Activated T-cell treated with anti-CD3 and anti-CD28 coated beads for 1 hour (primary cell): ENCODE measurements at places on chromosomes 4 and X.

DNA sequence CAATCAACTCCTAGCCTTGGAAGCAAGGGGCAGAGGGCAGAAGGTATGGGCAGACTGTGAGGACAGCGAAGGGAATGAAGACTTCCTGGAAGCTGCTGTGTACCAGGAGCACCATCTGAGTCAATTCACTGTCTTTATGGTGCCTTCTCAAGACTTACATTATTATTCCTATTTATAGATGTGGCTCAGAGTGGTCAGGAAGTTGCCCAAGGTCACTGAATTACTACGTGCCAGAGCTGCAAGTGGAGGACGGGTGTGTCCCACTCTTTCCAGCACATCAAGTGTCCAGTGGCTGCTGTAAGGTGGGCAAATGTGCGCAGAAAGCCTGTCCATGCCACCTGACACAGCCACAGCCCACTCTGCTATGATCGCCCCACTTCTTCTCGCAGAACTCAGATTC, 32.0 kb downstream of the SMPX start:
- DNase-seq, result no peak

DNA sequence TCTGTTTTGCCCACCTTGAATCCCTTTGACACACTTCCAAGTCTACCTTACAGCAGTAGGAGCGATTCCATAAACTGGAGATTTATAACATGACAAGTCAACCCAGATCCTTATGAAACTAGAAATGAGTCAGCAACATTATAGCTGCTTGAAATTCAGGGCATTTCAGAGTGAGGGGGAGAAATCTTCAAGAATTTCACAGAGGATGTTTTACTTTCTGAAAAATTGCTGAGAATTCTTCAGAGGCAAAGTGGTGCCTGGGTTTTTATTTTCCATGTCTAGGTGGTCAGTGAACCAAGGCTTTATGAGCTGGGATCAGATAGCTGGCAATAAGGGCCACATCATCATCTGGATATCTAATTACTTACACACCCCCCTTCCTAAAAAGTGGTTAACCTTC, 119.8 kb downstream of the PPARGC1A start:
- DNase-seq, result no peak

DNA sequence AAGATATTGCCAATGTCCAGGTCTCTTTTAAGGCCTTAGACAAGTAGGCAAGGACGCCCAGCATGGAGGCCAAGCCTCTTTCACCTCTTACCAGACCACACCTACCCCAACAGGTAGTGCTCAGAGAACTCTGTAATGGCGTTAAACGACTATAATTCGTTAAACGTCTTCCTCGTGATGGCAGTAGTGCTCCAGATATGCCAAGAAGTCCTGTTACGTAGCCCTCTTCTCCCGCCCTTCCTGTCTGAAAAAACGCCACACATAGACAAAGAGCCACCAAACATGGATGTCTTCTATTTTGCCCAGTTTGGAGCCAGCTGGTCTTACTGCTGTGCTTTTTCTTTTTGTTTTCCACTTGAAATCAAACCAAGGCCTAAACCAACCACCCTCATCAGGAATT, 190.7 kb downstream of the OR13H1 start:
- DNase-seq, result no peak

DNA sequence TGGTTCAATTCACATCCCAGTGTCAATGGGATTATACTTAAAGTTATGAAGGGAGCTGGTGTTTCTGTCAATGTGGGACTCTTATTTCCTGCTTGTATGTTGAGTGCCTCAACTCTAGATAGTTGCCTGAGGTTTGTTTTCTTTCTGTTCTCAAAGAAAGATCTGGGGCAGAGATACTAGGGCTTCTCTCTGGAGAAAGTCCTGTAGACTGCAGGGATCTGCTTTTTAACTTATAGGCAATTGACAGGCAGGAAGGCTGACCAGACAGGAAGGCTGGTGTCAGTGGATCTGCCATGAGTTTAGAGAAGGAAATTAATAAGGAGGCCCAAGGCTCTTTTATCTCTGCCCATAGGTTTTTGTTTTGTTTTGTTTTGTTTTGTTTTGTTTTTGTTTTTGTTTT, 64.0 kb upstream of the PRKX start:
- DNase-seq, result no peak

- DNase-seq, result peak; percentile 24
Measured at GRCh38 chrX:65581661-65582339, 47.2 kb upstream of the LAS1L start.

DNA sequence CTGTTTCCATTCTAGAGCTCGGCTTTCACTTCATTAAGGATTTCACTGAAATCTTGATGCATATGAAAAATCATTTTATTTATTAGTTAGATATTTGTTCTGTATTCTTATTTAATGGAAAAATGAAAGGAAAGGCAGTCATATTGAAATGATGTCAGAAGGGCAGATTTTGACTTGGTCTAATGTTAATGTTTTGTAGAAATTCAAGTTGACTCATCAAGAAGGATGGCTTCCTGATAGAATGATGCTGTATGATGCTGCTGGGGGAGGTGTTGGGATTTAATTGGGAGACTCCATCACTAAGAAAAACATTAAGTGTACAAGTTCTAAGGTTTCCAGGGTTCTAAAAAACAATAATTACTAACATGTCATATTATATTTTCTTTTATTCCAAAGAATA, 204.8 kb downstream of the PDGFC start:
- DNase-seq, result no peak

DNA sequence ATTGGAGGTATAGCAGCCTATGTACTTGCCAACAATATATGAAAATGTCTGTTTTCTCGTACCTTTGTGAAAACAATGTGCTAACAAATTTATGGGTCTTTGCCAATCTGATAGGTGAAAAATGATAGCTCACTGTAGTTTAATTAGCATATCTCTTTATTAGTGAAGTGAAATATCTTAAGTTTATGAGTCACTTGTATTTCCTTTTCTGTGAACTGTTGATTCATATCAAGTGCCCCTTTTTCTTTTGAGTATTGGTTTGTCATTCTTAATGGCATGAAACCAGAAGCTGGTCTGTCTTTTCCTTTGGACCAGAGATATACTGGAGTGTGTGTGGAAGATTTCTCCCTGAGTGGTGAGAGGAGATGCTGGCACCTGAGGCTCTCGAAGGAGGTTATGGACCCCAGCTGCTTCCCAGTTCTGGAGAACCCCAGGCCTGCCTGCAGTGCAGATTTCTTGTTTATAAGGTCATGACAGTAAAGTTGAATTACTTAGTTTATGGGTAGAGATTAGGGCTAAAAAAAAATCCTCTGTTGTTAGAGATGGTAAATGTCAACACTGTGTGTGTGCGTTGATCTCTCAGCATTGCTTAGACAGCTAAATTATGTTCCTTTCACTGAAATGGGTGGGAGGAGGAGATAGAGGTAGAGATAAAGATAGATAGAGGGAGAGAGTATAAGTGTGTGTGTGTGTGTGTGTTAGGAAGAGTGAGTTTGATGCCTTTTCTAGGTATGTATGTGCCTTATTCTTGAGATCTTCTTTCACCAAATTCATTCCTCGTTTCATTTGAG, 89.9 kb downstream of the REPS2 start:
- no peak for DNase-seq

GRCh38 chrX:13028871-13029636, 15.4 kb downstream of the FAM9C start:
- DNase-seq, result peak; percentile 2

- no peak for DNase-seq
Measured at GRCh38 chr4:35697210-35697736, 547.0 kb downstream of the ARAP2 start.

- no peak for DNase-seq
Measured at GRCh38 chr4:97317671-97318070, 825.6 kb downstream of the STPG2 start.

GRCh38 chr4:105050896-105051295, 95.8 kb upstream of the TET2 start:
- no peak for DNase-seq

DNA sequence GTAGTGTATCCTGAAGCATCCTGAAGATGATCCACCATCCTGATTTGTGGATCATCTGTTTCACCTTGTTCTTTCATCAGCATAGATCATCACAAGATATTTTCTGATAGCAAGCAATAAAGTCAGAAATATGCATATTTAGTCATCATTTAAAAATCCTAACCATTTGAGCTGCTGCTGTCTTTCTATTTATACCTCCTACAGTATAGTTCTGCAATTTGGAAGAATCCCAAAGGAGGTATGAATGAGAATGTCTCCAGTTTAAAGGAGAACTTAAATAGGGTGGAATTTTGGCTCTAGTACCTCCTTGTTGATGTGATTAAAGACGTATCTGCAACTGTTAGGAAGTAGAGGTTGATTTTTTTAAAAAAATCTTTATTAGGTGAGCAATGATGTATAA, 7.6 kb downstream of the SLC25A14 start:
- DNase-seq, result no peak

DNA sequence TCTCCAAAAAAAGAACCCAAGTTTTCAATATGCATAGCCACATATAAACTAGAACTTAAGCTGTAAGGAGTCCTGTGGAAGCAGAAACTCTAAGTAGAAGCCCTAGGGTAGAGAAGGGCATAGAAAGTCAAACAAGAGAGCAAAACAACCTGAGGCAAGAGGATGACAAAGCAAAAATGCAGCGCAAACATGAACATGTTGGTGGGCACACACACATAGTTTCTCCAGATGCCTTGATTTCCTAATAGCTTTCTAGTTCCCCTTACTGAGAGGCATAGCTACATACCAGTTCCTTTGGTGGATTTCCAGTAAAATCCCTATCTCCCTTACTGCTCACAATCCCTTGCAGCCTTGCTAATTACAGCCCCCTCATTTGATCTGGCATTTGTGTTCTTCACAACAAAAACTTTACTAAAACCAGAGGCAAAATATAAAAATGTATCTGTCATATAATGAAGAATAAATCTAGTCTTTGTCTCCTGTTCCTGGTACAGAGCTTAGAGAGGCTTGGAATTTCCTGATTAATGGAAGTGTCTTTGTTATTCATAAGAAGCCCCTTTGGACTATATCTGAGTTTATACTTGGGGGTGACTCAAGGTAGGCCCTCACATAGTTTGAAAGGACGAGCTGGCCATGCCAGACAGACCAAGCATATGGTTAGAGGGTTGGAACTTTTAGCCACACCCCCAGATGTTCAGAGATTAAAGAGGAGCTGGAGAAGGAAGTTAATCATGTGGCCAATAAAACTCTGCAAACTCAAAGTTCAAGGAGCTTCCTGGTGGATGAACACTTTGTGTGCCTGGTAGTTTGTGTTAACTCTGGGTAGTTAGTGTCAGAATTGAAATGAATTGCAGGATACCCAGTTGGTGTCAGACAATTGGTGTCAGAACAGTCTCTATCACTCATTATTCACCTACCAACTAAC, 52.7 kb upstream of the ZCCHC13 start:
- DNase-seq, result no peak

GRCh38 chr4:40227284-40227683, 30.5 kb downstream of the RHOH start:
- DNase-seq, result no peak

- DNase-seq, result no peak
Measured at GRCh38 chrX:72020204-72020603, 109.6 kb downstream of the NHSL2 start.

DNA sequence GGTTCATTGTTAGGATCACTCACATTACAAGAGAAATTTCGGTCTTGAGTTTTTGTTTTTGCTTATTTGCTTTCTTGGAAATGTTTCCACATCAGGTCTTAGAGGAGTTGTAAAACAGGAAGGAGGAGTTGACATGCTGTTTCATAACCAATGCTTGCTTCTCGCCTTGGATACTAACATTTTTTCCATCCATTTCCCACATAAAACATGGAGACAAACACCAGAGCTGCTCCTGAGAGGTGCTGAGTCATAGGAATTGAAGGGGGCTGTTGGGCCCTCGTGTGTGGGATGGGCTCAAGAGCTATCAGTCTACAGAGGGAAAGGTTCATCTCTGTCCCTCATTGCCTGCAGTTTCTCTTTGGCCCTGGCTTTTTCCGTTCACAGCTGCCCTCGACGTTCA, 29.9 kb downstream of the TBL1X start:
- no peak for DNase-seq

- DNase-seq, result no peak
Measured at GRCh38 chr4:140211693-140212092, 57.7 kb upstream of the MAML3 start.

DNA sequence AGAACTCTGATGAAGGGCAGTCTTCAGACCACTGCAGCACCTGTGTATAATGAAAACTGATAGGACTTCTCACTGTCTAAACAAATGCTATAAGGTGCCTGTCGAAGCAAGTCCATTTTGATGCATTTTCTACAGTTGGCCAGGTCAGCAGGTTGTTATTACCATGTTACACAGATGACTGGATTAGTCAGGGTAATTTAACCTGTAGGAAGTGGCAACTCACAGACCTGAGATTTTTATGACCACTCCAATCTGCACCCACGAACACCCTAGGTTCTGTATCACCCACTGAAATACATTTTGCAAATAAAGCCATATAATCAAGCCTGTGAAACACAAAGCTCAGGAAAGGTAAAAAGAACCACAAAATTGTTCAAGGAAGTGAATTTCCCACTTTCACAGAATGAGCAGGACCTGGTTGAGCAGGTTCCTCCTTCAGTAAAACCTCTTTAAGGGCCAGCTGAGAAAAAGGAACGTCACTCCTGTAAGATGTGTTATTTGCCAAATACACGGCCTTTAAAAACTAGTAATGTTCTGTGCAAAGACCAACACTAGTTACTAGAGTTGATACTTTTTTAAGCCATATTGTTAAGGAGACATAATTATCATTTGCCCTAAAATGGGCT, 12.7 kb downstream of the MAML3 start:
- DNase-seq, result no peak

DNA sequence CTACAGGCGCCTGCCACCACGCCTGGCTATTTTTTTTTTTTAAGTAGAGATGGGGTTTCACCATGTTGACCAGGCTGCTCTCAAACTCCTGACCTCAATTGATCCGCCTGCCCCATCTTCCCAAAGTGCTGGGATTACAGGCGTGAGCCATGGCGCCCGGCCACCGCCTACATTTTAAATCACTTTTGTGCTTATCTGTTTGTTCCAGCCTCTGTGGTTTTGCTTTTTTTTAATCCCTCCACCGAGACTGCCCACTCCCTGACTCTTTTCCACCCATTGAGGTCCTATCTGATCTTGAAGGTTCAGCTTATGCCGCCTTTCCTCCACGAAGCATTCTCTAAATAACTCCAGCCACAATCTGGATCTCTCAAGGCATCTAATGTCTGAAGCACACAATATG, 73.5 kb downstream of the CHRDL1 start:
- no peak for DNase-seq

DNA sequence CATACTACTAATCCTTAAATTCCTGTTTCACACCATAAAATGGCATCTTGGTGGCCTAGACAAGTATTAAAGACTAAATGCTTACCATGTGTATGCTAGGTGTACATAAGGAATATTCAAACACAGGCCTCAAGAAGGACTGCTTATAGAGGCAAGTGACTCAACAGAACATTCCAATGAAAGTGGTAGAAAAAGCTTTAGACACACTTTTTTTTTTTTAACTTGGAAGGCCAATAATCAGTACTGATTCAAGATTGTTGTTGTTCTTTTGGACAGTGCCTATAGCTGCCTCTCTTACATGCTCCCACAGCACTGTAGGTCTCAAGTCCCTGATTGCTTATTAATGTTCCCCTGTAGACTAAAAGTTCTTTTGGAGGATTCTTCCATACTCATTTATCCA, 77.6 kb downstream of the FBXL5 start:
- no peak for DNase-seq

- DNase-seq, result no peak
Measured at GRCh38 chr4:58209001-58209400, 1098.8 kb upstream of the IGFBP7 start.
